Endothelial cell of umbilical vein (primary cell): ENCODE measurements at places on chromosomes 3 and 15. TPM values are rescaled to one million over a fixed set of nuclear protein-coding genes. Genes with fewer than 3 reads are reported as not detected.

DNA sequence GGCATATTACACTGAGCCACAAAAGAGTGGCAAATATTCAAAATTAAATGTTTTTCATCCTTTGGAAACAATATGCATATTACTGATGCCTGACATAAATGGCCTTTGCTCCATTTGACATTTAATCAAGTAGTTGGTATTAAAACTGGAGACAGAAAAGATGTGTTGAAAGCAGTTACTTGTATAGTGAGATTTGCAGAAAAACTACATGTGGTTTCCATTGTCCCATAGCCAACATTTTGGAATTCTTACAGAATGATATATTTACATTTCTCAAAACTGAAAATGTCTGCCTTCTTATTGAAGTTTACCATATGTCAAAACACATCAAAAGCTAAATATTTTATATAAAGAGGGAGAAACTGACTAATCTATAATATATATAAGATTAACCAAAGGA, 21.6 kb downstream of the SHOX2 start:
- no peak for DNase-seq

DNA sequence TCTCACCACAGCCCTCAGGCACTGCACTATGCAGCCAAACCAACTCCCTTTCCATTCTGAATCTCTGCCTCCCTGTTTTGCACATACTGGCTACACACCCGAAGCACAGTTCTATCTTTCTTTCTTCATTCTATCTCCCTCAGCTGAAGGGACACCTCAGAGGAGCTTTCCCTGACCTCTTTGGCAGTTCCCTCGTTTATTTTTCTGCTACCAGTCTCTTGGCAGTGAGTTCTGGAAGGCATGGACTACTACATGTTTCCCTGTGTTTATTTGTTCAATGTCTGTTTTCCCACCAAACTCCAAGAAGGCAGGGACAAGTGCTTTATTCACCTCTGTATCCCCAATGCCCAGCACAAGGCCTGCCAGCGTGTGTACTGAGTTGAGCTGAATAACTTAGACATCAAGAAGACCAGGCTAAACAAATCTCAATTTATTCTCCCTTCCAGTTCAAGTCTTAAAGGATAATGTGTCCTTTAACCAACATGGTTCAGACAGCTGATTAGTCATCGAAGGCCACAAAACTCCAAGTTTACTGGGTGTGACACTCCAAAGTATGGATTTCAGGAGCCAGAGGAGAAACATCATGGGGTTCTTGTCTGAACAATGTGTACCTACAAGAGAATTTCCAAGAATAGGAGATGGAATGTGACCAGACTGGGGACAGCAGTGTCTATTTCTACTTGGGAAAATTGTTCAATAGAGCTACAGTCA, 260.1 kb upstream of the CTNNB1 start:
- peak; percentile 40 for DNase-seq

FANCI gene
- 65.9 and 74.7 TPM in 2 replicates for total RNA-seq

- DNase-seq, result peak; percentile 23
Observed at GRCh38 chr3:154018100-154018696, 103.0 kb upstream of the ARHGEF26 start.

DNA sequence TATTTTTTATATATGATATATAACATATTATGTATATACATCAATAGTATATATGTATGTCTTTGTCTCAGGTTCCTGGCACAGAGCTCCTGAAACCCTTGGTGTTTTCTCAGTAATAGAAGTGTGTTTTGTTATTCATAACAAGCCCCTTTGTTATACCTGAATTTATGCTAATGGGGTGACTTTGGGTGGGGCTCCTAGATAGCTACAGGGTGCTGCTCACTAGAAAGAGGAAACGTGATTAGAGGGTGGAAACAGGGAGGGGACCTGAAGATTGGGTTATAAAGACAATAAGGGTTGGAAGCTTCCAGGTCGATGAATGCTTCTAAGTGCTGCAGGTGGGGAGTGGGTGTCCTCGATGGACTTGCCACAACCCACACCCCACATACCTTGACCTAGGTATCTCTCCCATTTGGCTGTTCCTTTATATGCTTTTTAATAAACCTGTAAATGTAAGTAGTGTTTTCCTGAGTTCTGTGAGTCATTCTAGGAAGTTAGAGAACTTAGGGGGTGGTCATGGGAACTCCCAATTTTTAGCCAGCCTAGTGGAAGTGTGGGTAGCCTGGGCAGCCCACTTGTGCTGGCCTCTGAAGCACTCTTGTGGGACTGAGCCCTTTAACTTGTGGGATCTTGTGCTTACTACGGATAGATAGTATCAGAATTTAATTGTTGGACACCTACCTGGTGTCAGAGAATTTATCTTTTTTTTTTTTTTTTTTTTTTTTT, 36.9 kb upstream of the C15orf39 start:
- no peak for DNase-seq

- DNase-seq, result no peak
Observed at GRCh38 chr3:9938966-9939365, 5.3 kb downstream of the CRELD1 start.

ZNF860 gene
- 0.73 and 1.0 TPM in 2 replicates for total RNA-seq

TRIM42 gene
- total RNA-seq, result not detected in 2 replicates

- DNase-seq, result no peak
Observed at GRCh38 chr3:8979262-8979661, 16.0 kb upstream of the RAD18 start.

DNA sequence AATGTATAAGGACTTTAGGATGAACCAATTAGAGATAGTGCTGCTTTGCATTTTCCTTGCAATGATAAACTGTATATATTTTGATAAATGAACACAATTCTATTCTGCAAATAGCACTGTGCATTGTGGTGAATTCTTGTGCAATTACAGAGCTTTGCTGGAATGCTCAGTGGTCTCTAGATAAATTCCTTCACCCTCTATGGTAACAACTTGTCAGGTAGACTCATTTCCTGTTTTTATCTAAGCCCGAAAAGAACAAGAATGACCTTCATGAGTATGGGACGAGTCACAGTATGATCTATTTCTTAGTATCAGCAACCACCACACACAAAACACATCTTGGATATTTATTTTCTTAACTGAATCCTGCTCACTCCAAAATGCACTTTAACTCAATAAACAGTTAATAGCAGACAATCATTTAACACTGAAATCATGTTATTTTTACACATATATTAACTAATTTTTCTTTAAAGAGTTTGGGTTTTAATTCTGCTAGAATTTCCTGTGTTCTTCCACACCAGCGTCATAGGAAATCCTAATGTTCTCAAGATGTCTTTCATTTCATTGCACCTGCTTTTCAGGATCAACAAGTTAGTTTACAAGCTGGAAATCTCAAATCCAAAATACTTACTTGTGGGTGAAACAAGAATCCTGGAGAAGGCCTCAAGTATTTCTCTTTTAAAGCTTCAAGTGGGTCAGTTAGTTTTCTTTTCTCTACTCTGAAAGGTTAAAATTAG, 551.2 kb downstream of the MECOM start:
- peak; percentile 86 for DNase-seq

GRCh38 chr15:87924433-87924832, 332.1 kb downstream of the NTRK3 start:
- no peak for DNase-seq
